ENCODE measurements at places on chromosomes 4 and X.

DNA sequence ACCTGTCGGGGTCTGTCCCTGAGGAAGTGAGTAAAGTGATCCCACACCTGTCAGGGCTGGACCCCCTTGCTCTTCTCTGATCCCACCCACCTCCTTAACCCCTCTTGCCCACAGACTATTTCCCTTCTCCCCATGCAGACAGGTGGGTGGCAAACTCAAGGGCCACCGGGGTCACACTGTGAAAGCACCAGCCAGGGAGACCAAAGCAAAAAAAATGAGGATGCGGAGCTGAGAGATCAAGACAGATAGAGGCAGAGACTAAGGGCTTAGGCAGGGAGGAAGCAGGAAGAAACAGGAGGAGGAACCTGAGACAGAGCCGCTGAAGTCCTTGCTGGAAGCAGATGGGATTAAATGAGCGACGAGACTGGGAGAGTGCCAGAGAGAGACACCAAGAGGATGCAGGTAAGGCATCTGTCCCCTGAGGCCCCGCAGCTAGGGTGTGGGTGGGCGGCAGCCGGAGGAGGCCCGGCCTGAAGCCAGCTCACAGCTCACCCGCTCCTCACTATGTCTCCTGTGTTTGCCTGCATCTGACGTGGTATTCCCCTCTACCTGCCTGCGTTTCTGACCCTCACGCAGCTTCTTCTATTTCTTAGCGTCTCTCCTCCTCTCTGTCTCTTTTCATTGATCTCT lies 7.2 kb downstream of the TIMM17B start:
- no peak for DNase-seq

GRCh38 chrX:39043838-39044550 lies 242.7 kb downstream of the MID1IP1 start:
- DNase-seq, result no peak

GRCh38 chrX:136850441-136851175 lies 29.9 kb downstream of the RBMX start:
- DNase-seq, result no peak

GRCh38 chrX:11724122-11725017 lies 33.7 kb upstream of the MSL3 start:
- no peak for DNase-seq

DNA sequence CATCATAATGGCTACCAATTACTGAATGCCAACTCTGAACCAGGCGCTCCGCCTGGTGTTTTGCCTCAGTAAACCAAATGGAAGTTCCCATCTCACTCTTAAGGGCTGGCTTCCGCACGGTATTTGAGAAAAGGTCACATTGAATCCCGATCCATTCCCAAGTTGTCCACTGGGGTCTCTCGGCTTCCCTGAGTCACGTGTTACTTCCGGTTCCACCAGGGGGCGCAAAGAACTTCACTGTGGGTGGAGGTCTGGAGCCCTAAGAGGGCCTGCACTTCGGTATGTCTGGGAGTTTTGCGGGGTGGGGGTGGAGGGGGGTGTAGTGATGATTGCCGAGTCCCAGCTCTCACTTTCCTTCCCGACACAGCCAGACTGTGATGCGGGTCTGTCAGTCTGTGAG lies 13.4 kb upstream of the NHS start:
- no peak for DNase-seq

DNA sequence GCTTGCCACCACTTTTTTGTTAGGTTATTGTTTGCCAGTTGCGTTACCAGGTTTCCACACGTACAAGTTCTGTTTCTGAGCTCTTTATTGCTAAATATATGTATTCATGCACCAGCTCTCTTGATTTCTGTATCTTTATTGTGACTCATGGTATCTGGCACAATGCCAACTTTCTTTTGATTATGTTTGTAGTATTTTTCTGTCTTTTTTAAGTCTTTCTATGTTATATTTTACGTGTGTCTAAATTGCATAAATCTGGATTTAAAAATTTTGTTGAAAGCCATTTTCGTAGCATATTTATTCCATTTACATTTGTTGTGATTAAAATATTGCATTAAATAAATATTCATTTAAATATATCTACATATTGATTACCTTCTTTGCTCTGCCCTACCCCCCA lies 73.8 kb downstream of the KDM6A start:
- no peak for DNase-seq

DNA sequence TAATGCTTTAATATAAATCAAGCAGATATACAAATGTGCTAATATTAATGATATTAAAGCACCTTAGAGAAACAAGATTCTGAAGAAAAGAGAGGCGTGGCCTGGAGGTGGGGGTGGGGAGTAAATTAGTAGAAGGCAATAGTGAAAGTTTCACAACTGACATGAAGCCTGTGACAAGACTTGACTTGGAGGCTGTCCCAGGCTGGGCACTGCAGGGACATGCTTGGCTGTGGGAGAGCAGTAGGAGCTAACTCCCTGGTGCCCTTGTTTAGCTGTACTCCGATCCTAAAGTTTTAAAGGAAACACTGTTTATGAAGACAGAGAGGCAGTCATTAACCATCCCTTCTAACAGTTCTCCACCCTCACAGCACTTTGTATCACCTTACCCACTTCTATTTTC lies 239.0 kb upstream of the MAB21L2 start:
- DNase-seq, result no peak

GRCh38 chr4:134043266-134043665 lies 158.3 kb downstream of the PABPC4L start:
- DNase-seq, result no peak

DNA sequence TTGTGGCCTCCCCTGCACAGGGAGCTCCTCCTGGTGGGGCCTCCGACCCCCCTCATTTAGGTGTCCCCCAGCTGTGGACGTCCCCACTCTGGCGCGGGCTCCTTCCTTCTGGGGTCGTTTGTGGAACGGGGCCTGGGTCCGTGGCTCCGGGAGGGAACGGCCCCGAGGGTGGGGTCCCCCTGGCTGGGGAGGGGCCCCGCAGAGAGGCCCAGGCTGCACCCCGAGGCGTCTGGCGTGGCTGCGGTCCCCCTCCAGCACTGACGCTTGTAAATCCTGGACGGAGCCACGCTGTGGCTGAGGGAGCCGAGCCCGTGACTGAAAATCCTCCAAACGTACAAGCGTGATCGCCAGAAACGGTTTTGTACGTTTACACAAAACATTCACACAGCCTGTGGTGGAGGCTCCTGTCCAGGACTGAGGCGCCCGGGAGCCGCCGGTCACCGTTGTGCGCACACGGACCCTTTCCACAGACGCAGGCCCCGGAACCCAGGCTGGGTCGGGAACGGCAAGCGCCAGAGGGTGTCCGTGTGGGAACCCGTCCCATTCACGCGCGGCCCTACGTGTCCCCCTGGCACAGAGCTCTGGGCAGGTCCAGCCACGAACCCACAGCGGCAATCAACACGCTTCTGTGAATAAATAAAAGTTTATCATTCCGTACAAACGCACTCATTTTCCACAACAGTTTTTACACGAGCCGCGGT lies 15.2 kb upstream of the GTPBP6 start:
- DNase-seq, result no peak

Data from NCI-H2107 (cell line).